Stimulated activated CD8-positive, alpha-beta memory T cell treated with anti-CD3 and anti-CD28 coated beads, Interleukin-7, amount 100 ng/mL, for 1 hour (primary cell): ENCODE measurements at places on chromosomes 2 and 18.

GRCh38 chr18:27546991-27547390 is 361.9 kb upstream of the CHST9 start:
- DNase-seq: no peak

DNA sequence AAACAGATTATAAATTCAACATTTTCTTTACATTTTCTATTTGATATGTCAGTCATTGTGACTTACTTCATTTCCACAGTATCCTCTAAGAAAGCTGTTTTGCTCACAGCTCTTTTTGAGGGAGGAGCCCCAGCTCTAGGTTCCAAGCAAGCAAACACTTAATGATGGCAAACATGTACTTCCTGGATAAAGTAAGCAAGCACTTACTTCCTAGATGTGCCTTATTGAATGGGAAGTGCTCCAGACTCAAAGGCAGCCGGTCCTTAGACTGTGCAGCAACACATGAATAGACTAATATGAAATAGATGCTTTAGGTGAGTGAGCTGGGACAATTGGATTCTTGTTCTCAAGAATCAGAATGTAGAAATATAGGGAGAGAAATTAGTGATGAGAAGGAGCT is 2149.8 kb upstream of the PIK3C3 start:
- no peak for DNase-seq

DNA sequence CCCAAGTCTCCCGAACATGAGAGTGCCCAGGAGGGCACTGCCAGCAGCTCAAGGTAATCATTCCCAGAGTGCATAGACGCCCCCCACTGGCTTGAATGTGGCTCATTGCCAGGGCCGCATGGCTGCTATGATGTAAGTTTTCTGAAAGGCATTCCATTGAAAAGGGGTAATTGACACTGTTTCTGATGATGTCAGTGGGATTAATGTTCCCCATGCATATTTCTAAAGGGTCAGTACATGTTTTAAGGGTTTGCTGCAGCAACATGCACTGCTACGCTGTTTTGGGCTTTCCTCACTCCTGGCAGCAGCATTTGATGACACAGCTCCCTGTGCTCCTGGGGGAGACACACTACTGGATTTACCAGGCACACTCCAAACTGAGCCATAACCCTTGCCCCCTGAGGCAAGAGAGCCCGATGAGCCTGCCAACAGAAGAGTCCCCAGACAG is 36.7 kb downstream of the KIAA2012 start:
- DNase-seq: no peak

GRCh38 chr18:48219037-48219809 is 190.0 kb downstream of the ZBTB7C start:
- no peak for DNase-seq

DNA sequence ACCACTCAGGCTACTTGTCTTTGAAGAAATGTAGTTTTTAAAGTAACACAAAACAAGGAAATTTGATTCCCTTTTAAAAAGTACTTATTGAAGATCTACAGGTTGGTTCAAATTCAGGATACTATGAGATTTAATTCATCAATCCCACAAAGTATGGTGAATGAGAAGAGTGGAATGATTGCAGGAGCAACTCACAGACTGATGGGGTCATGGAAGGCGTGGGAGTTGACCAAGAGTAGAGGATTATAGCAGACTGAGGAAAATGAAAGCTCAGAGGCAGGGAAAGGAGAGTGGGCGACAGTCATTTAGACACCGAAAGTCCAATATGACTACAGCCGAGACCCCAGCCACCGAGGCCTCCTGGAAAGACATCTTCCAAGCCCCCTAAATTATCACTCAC is 12.5 kb upstream of the DAPL1 start:
- no peak for DNase-seq
